ENCODE measurements at places on chromosomes 7 and 10.

DNA sequence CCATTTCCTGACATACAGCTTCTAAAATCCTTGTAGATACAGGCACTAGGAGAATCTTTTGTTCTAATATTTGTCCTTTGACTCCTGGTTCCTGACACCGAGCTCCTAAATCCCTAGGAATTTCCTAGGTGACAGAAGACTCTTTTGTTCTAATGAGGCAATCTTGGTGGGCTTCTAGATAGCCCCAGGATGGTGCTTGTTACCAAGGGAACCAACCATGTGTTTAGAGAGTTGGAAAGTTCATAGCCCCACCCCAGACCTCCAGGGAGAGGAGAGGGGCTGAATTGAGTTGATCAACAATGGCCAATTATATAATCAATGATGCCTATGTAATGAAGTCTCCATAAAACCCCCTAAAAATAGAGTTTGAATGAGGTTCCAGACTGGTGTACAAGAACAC lies 145.1 kb downstream of the JMJD1C start:
- DNase-seq: no peak

DNA sequence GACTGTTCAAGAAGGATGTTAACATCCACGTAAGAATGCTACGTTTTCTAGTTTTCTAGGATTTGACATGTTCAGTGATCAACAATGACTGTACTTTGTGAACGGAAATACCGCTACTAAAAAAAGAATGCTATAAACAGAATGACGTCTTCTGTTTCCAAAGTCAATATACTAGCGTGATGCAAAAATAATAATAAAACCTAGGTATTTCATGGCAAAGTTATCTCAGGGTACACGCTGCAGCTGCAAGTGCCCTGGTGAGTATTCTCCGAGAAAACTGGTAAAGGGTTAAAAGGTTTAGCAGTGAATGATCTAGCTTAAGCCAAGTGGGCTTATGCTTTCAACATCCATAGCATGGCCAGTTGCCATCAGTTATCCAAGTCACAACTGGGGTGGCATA lies 653.3 kb upstream of the PFKP start:
- no peak for DNase-seq

DNA sequence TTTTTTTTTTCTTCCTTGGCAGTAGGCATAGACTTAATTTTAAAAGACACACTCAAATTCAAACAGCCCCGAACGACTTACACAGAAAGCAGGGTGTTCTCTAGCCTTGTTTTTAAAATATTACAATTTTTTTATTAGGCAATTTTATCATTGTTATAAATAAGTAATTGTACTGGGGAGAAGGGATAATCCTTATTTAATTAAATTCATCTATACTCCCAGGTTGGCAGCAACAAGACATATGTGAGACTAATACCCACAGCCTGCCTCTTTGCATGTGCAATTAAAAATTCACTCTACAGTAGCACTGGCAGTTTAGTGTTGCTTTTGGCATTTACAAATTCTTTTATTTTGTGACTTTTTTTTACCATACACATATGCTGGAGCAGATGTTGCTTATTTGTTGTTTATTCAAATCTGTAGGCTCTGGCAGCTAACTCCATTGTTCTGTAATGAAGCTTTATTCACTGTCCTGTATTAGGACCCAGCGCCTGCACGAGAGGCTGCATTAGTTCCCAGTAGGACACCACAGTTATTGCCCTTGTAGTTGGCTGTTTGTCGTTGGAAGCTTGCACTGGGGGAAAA lies 84.9 kb upstream of the PPP1R17 start:
- DNase-seq: no peak

DNA sequence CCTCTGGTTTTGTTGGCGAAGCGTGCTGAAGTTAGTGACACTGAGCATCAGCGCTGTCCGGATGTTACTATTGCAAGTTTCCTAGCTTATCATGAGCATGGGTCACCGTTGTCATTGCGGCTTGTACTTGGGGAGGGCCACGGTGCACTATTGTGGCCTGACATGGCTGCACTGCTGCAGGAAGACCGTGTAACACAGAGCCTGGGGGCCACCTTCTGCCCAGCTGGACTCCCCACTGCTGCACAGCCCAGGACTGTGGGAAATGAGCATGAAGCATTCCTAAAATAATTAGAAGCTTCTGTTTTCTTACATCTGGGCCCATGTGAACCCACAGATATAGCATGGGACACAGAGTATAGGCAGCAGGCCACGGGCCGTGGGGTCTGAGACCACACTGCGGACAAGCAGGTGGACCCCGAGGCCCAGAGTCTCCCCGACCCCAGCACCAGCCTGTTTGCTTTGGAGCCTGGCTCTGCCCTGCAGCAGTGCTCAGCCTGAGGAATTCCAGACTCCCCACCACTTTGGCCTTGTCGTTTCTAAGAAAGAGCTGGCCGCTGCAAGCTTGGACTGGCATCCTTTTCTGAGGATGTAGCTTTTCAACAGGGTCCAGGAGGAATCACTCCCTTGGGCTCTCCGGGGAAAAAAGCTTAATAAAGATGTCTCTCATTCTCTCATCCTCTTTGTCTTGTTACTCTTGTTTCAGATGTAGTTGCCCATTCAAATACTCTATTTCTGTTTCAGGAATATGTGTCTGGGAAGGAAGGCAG lies 179.2 kb downstream of the CCDC3 start:
- DNase-seq: no peak

GRCh38 chr7:30970074-30970473 lies 6.3 kb downstream of the GHRHR start:
- no peak for DNase-seq

DNA sequence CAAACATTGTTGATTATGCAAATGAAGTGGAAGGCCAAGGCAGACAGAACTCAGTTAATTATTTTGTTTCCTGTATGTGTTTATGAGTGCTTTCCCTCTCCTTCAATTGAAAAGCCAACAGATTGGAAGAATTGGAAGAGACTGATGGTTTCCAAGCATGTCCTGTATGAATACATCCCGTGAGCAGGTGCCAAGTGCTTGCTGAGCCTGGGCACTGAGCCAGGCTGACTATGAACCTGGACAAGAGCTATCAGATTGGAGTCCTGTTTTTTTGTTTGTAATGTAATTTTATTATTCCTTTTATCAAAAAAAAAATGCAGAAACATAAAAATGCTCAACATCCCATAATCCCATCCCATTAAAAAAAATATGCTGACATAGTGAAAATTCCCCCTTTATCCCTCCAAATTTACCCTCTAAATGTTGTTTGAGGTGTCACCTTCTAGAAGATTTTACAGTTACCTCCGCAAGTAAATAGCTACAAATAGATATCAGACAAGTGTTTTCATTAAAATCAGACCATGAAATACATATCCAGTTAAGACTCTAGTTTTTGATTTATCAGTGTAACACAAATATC lies 449.5 kb downstream of the GRID1 start:
- DNase-seq: no peak

GRCh38 chr10:119737823-119738222 lies 12.0 kb downstream of the INPP5F start:
- DNase-seq: no peak

- DNase-seq: no peak
These were observed 75.7 kb downstream of the ANKRD7 start for GRCh38 chr7:118300177-118300576.

GRCh38 chr10:78609976-78610375 lies 458.8 kb upstream of the ZMIZ1 start:
- no peak for DNase-seq

DNA sequence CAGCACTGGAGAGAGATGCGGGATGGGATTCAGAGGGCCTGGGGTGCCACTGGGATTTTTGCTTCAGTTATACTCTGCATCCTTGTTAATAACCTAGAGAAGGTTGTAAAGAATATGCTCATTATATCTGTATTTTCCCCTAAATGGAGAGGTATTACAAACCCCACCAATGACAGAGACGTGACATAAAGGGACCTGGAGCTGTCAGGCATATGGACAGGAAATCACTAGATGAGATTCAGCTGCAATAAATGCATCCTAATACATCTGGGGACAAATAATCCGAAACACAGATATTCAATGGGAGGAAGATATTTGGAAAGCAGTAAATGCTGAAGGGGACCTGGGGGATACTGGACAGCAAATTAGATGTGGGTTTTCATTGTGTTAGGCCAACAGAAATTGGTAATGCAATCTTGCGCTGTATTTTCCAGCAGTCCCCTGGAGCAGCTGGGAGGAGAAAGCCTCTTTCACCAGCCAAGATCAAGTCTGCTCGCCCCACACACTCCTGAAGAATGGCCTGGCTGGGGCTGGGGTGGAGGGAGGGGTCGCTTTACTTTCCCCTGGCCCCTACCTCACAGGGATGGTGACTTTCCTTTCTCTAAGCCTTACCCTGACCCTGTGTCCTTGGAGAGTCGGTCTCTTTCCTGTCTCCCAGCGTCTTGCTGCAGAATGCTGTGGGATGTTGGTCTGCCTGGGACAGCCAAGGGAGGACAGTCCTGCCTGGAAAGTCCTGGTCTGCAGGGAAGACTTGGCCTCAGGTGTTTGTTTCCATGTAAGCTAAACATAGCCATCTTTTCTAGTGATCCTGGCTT lies 653.8 kb downstream of the LRMDA start:
- DNase-seq: no peak

DNA sequence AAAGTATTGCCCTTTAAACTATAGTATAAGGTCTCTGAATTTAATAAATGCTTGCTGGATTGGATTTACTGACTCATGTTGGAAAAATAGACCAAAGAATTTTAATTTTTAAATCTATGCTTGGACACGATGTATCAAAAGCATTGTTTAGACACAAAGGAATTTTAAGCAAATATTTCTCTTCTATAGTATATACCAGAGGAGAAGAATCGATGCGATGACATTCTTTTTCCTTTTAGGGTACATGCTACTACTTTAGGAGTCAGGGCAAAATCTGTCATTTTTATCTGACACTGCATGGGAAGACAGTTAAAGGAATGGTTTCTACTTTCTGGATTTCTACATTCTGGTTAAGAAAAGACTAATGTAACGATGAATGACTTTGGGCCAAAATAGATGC lies 339.9 kb downstream of the BMPER start:
- DNase-seq: no peak

- no peak for DNase-seq
These were observed 2.8 kb downstream of the TFEC start for GRCh38 chr7:116027786-116028185.

DNA sequence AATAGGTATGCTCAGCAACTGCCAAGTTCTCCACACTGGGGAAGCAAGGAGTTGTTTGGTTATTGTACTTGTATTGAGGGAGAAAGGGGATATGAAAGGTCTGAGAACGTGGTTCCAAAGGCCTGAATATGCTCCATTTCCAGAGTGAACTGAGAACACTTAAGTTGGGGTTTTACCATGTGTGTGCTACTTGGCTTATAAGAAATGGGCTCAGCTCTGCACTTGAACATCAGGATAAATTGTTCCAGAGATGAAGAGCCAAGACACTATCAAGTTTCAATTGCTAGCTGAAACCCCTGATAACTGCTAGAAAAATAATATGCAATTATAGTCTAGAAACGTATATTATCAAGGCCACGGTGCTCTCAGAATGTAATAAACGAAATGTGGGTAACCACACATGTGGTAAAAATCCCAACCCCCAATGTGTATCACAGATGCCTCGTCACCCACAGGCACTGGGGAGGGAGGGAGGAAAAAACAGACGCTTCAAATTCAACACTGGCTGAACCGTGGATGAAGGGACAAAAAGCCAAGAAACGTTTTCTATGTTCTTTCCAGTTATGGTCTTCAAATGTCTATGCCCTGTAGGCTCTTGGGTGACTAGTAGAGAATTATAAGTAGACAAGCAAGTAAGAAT lies 16.3 kb downstream of the ELMO1 start:
- DNase-seq: no peak

DNA sequence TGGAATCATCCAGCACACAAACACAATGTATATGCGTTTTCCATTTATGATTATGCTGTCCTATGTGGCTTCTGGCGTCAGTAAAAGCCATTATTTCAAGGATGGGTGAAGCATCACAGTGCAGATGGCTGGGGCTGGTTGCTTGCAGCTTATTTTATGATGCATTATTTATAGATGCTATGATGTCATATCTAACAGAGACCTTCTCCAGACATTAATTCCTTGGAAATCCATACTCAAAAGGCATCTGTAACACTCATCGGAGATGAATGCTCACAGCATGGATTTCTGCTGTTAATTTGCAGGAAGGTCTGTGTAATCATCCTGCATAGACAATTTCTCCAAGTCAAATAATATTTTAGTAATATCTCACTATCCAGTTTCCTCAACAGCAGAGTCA lies 7.2 kb downstream of the RGS10 start:
- no peak for DNase-seq

- no peak for DNase-seq
These were observed 2.0 kb upstream of the SFTPA1 start for GRCh38 chr10:79608505-79609375.

GRCh38 chr10:118580702-118581101 lies 14.7 kb downstream of the PRLHR start:
- no peak for DNase-seq

- no peak for DNase-seq
These were observed 67.4 kb downstream of the NOD1 start for GRCh38 chr7:30411173-30411572.

DNA sequence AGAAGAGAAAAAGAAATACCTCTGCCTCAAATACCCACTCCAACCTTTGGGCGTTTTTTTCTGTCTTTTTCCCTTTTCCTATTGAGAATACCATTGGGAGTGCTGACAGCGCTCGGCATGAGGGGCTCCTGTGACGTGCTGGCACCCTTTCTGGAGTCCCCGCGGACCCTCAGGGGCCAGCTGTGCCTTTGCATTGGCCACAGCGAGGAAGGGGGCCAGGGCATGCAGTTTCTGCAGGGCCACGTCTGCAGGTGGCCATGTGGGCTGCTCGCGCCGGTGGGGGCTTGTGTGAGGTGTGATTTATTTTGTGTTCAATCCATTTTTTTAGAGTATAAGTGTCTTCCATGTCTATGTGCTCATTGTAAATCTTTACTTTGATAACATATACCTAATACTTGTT lies 57.4 kb downstream of the INPP5A start:
- no peak for DNase-seq

DNA sequence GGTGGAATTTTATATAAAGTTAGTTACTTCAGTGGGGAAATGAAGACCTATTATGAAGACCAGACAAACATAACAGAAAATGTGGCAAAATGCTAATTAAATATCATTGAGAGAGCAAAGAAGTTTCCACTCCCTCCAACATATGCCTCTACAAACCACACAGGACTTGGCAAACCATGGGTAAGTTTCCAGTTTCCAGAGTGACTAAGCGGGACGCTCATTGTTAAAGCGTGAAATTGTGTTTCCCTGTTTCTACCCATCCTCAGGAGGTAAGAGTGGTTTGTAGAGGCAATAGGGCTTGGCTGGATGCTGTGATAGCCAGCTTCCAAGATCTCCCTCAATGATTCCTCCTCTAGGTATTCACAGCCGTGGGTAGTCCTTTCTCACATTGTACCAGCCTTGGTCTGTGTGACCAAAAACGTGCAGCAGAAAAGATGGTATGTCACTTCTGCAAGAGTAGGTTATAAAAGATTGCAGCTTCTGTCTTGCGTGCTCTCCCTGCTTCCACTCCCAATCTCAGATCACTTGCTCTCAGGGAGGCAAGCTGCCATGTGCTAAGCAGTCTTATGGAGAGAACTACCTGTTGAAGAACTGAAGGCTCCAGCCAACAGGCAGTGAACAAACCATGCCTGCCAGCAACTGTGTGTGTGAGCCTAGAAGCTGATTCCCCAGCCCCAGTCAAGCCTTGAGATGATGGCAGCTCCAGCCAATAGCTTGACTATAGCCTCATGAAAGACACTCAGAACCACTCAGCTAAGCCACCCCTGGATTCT lies 35.7 kb downstream of the CBX3 start:
- no peak for DNase-seq

Measured in stimulated activated CD8-positive, alpha-beta memory T cell treated with anti-CD3 and anti-CD28 coated beads, Interleukin-7, amount 100 ng/mL, for 1 hour (primary cell).